ENCODE measurements at places on chromosomes 5 and 9. TPM values are rescaled to one million over a fixed set of nuclear protein-coding genes. Genes with fewer than 3 reads are reported as not detected.

AK3 gene
- polyA plus RNA-seq, result 28.3 TPM

SPINK6 gene
- not detected for polyA plus RNA-seq

OR1J2 gene
- not detected for polyA plus RNA-seq

NREP gene
- polyA plus RNA-seq, result 0.80 TPM

ECM2 gene
- polyA plus RNA-seq, result not detected

IFNB1 gene
- polyA plus RNA-seq, result not detected

ADAMTSL1 gene
- not detected for polyA plus RNA-seq

GRCh38 chr9:68775003-68775730 lies 70.1 kb downstream of the PIP5K1B start:
- no peak overlapping the region for H3K27ac ChIP-seq
- H3K4me1 ChIP-seq, result peaks cover 8% of the 10 kb centered on the region
- H3K27me3 ChIP-seq, result no peaks in the 10 kb centered on the region
- no peak overlapping the region for H3K4me3 ChIP-seq

DNA sequence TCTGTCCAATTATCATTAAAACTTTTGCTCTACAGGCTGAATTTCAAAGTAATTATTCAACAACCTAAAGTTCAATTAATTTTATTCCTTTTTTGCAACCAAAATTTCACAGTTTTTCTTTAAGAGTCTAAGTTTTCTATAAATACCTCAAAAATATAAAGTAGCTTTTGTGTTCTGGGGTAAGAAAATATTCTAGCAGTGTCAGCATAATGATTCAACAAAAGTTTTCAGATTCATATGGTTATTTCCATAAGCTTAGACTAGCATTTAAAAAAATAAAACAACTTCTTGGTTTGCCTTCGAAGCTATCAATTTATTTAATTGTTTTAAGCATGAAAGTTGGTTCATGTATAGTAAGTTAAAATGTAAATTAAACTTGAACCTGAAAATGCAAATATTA lies 1962.3 kb upstream of the CDH6 start:
- no peaks in the 10 kb centered on the region for H3K27me3 ChIP-seq
- no peak for DNase-seq
- H3K4me1 ChIP-seq, result no peaks in the 10 kb centered on the region
- H3K27ac ChIP-seq, result no peak overlapping the region
- H3K36me3 ChIP-seq, result no peaks in the 10 kb centered on the region

- no peak for DNase-seq
- H3K4me3 ChIP-seq, result no peak overlapping the region
- H3K4me1 ChIP-seq, result peaks cover 20% of the 10 kb centered on the region
- no peaks in the 10 kb centered on the region for H3K27me3 ChIP-seq
- H3K27ac ChIP-seq, result no peak overlapping the region
These were observed 24.7 kb upstream of the TNFSF8 start for GRCh38 chr9:114954956-114955582.

- no peak overlapping the region for H3K4me3 ChIP-seq
- H3K36me3 ChIP-seq, result no peaks in the 10 kb centered on the region
- no peak for DNase-seq
- H3K27me3 ChIP-seq, result no peaks in the 10 kb centered on the region
These were observed 240.9 kb downstream of the TLE4 start for GRCh38 chr9:79812507-79813257.

DNA sequence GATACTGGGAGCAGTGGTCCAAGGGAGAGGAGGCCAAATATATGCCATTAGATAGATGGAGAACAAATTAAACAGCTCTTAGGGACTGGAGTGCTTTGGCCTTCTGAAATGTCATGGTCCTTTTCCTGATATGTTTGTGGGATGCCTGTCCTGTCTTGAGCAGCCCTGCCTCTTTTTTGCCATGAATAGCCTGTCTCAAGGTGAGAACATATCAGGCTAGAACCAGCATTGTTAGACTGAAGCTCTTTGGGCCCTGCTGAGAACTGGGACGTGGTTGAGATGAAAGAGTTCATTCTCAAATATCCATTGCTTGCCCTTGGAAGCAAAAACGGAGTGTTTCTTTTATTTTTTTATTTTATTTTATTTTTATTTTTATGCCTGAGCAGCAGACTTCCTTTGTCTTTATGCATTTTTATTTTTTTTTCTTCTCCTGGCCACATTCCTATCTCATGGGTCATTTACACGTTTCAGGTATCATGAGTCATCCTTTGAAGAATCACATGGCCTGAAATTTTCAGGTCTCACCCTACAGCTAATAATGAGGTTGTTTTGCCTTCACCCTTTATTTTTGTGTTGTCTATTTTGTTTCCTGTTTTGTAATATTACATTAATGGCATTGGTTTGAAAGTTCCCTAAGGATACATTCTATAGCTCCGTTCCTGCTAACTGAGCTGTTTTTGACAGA lies 371.4 kb downstream of the PSAT1 start:
- no peaks in the 10 kb centered on the region for H3K4me1 ChIP-seq
- H3K27me3 ChIP-seq, result no peaks in the 10 kb centered on the region
- no peak overlapping the region for H3K4me3 ChIP-seq
- no peak for DNase-seq
- H3K36me3 ChIP-seq, result no peaks in the 10 kb centered on the region
- H3K27ac ChIP-seq, result no peak overlapping the region

GRCh38 chr9:127088724-127089615 lies 33.5 kb downstream of the ANGPTL2 start:
- no peaks in the 10 kb centered on the region for H3K36me3 ChIP-seq
- peaks cover 10% of the 10 kb centered on the region for H3K4me1 ChIP-seq
- no peak overlapping the region for H3K4me3 ChIP-seq
- no peaks in the 10 kb centered on the region for H3K27me3 ChIP-seq
- H3K27ac ChIP-seq, result no peak overlapping the region

GRCh38 chr5:131104169-131104808 lies 60.8 kb downstream of the HINT1 start:
- H3K27ac ChIP-seq, result no peak overlapping the region
- H3K4me3 ChIP-seq, result no peak overlapping the region
- H3K36me3 ChIP-seq, result no peaks in the 10 kb centered on the region

DNA sequence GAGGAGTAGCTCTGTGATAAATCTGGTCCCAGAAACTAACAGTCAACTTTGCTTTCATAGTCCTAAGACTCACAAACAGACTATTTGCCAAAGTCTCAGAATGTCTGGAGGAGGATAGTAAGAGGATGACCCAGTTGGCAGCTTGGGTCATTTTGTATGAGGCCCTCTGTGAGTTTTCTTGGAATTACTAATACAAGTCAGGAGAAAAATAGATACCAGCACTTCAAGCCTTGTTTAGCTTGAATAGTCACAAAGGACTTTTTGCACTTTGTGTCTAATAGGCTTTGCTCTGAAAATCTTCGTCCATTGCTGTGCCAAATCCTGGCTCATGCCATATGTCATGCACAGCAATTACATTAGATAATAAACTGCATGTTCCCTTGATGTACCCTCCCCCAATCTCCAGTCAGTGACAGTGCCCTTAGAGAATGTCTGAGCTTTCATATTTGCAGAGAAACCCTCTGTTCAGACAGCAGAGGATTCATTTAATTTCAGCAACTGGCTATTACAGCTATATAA lies 612.8 kb downstream of the CSNK1G3 start:
- H3K4me3 ChIP-seq, result no peak overlapping the region
- H3K4me1 ChIP-seq, result no peaks in the 10 kb centered on the region
- H3K27ac ChIP-seq, result no peak overlapping the region
- DNase-seq, result no peak
- no peaks in the 10 kb centered on the region for H3K36me3 ChIP-seq

DNA sequence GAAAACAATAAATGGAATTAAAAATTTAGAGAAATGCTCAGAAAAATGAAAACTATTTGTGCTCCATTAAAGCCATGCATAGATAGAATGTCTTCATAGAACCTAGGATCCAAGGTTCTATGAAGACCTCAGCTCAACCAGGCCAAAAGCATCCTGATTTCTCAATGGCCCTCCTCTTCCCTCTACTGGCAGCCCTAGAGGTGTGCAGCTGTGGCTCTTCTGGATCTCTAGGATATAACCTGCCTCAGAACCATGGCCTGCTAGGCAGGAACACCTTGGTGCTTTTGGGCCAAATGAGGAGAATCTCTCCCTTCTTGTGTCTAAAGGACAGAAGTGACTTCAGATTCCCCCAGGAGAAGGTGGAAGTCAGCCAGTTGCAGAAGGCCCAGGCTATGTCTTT lies 15.1 kb downstream of the IFNA1 start:
- H3K27me3 ChIP-seq, result no peaks in the 10 kb centered on the region
- no peaks in the 10 kb centered on the region for H3K36me3 ChIP-seq
- H3K27ac ChIP-seq, result no peak overlapping the region
- H3K4me1 ChIP-seq, result no peaks in the 10 kb centered on the region

DNA sequence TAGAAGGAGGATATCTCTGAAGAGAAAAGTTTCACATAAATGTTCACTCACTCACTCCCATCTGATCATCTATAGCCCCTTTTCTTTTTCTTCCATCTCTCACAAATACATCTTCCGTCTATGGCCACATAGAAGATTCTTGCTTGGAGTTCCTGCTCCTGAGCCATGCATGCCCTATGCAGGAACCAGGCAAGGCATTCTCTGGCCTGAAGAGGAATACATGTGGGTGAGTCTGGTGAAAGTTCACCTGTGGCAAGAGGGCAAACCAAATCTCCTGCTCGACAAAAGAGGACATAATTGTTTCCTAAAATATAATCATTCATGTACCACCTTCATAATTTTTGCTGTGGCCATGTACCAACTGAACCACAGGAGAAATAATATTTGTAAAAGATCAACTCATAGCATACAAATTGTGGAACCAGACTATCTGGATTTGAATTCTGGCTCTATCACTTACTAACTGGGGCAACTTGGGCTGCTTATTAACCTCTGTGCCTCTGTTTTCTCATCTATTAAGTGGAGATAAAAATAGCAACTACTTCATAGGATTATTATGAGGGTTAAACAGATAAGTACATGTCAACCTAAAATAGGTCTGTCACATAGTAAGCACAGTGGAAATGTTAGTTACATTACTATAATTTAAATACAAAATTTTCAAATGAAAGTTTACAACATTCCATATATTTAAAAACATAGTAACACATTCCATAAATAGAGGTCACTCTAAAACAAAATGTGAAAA lies 121.2 kb upstream of the NFIB start:
- H3K27ac ChIP-seq, result no peak overlapping the region
- H3K4me1 ChIP-seq, result no peaks in the 10 kb centered on the region
- no peaks in the 10 kb centered on the region for H3K27me3 ChIP-seq
- no peaks in the 10 kb centered on the region for H3K36me3 ChIP-seq

DNA sequence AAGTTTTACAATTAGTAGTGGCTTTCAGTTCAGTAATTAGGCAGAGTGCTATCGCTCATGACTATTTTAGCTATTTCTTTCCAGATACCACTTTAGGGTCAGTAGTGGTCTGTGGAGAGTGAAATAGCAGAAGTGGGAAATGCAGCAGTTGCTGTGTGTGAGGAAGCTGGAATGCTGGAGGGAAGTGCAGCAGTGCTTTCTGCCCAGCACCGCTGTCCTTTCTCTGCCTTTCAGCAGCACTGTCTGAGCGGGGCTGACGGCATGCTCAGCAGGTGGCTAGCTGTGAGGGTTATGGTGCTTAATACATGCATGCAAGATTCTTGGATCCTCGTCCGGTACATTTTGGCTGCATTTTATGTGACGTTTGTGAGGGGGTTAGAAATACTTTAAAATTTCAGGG lies 213.9 kb downstream of the PBX3 start:
- no peaks in the 10 kb centered on the region for H3K4me1 ChIP-seq
- H3K27me3 ChIP-seq, result no peaks in the 10 kb centered on the region
- H3K36me3 ChIP-seq, result peaks cover 5% of the 10 kb centered on the region
- DNase-seq, result no peak
- H3K4me3 ChIP-seq, result no peak overlapping the region
- no peak overlapping the region for H3K27ac ChIP-seq

DNA sequence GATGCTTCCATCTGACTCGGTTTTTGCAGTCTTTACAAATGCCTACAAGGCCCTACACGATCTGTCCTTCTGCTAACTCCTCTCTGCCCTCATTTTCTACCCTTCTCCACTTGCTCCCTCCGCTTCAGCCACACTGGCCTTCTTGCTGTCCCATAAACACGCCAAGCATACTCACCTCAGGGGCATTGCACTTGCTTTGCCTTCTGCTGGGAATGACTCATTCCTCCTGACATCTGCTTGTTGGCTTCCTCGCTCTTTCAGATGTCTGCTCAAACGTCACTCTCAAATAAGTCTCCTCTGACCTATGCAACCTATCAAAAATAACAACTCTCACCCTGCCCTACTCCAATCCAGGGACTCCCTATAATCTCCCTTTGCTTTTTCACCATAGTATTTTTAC lies 28.2 kb downstream of the CDC25C start:
- no peaks in the 10 kb centered on the region for H3K36me3 ChIP-seq
- H3K27me3 ChIP-seq, result no peaks in the 10 kb centered on the region
- no peak overlapping the region for H3K4me3 ChIP-seq
- no peak overlapping the region for H3K27ac ChIP-seq
- no peak for DNase-seq

- DNase-seq, result no peak
- no peak overlapping the region for H3K4me3 ChIP-seq
- no peaks in the 10 kb centered on the region for H3K4me1 ChIP-seq
These were observed 379.9 kb upstream of the ACO1 start for GRCh38 chr9:32004431-32005076.

DNA sequence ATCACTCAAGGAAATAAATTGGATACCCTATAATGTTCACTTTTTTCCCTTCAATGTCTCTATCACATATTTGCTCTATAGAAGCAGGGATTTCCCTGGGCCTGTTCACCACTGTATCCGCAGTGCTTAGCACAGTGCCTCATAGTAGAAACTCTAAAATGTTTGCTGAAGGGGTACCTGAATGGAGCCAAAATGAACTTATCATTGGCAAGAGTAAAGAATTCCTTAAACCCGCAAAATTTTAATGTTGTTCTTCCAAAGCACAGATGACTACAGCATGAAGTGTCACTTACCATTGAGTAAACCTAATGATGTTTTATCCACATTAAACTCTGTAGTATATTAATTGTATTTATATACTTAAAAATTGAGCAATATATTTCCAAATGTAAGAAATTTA lies 96.1 kb downstream of the JAKMIP2 start:
- H3K4me3 ChIP-seq, result no peak overlapping the region
- no peaks in the 10 kb centered on the region for H3K27me3 ChIP-seq
- no peak overlapping the region for H3K27ac ChIP-seq
- H3K4me1 ChIP-seq, result no peaks in the 10 kb centered on the region
- DNase-seq, result no peak

GRCh38 chr5:126975796-126976195 lies 54.6 kb downstream of the MARCHF3 start:
- no peak overlapping the region for H3K4me3 ChIP-seq
- H3K36me3 ChIP-seq, result no peaks in the 10 kb centered on the region
- H3K27me3 ChIP-seq, result no peaks in the 10 kb centered on the region
- H3K4me1 ChIP-seq, result peaks cover 22% of the 10 kb centered on the region
- no peak overlapping the region for H3K27ac ChIP-seq

DNA sequence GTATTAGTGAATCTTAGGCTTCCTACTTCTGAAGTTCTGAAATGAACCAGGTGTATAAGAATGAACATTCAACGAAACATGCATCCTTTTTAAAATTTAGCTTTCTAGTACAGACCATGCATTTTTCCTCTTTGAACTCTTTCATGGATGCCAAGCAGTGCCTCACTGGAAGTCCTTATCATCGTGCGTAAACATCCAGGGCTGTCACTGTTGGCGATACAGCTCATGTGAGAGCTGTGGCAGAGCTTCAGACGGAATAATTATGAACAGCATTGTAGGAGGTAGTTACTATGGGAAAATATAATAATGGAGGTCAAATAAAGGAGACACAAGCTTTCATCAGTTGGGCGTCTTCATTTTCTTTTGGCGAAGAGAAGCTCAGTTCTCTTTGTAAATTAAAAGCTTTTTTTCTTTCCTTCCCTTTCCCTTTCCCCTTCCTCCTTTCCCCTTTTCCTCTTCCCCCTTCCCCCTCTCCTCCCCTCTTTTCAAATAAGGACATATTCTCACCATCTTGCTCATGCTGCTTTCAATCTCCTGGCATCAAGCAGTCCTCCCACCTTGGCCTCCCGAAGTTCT lies 167.3 kb downstream of the KDM4C start:
- peaks cover 16% of the 10 kb centered on the region for H3K4me1 ChIP-seq
- DNase-seq, result no peak
- H3K27me3 ChIP-seq, result no peaks in the 10 kb centered on the region
- H3K36me3 ChIP-seq, result no peaks in the 10 kb centered on the region
- H3K27ac ChIP-seq, result no peak overlapping the region

Measured in CD4-positive, alpha-beta memory T cell (primary cell).